ENCODE measurements at places on chromosomes 3 and 15. TPM values are rescaled to one million over a fixed set of nuclear protein-coding genes. Genes with fewer than 3 reads are reported as not detected.

Gene PLXNB1
- total RNA-seq, result 9.6 TPM

GRCh38 chr3:35422101-35422500, 217.2 kb upstream of the ARPP21 start:
- no peak for DNase-seq

- no peak for DNase-seq
Observed at GRCh38 chr15:80569656-80570055, 125.5 kb upstream of the ABHD17C start.

DNA sequence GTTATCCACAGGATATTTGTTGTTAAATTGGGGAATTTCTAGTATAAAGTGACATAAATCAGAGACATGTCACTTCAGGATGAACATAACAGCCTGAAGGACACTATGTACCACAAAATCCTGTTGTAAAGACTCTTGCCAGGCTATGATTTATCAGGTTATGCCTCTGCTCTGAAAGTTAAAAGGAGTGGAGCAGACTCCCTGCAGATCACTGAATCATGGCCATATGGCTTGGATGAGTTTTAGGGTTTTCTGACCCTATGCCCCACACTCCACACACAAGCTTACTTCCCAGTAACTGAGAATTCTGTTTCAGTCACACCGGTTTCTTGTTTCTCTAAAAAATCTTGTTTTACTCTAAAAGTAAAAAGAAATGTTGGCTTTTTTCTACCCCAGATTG, 869.4 kb downstream of the NAALADL2 start:
- DNase-seq, result no peak

DNA sequence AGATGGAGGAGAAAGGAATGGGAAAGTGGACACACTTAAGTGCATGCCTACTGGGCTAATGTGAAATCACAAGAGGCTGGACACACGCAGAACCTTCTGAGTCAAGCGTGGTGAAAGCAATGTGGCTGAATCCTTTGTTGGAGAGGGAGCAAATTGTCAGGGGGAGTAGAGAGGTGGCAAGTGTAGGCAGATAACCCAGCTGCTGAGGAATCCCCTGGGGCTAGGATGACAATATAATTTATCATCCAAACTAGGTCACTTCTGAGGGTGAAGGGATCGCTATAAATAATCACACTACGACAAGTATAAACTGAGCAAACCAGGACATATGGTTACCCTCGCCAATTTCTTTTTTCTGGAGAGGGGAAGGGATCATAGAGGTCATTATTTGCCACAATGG, 28.7 kb downstream of the TAMM41 start:
- DNase-seq, result no peak

Gene GRIP2
- total RNA-seq, result not detected

GRCh38 chr15:75043509-75044257, 20.3 kb downstream of the PPCDC start:
- peak; percentile 76 for DNase-seq

Gene TICRR
- total RNA-seq, result 42.1 TPM

DNA sequence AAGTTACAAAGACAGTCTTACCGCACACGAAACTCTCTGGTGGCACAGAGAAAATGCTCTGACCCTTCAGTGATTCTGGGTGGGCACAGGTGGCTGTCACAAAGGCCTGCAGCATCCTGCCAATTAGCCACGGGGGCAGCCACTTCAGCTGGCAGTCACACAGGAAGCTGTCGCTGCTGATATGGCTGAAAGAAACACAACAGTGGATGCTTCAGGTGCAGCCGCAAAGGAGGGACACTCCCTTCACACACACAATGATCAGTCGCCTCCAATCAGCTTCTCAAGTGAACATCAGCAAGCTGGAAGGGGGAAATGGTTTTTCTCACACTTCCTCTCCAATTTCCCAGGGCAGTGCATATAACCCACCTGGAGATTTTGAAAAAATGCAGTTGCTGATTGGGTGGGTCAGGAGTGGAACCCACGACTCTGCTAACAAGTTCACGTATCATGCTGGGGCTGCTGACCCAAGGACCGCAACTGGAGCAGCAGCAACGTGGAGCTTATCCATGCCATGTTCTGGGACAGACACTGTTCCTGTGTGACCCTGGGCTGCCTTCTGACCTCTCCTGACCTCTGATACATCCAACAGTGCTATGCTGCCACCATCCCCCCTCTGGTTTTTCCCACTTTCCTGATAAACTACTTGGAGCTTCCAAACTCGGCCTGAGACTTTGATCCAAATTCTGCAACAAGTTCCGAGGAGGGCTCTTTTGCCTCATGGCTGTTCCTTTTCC, 106.6 kb downstream of the LRIG1 start:
- no peak for DNase-seq

DNA sequence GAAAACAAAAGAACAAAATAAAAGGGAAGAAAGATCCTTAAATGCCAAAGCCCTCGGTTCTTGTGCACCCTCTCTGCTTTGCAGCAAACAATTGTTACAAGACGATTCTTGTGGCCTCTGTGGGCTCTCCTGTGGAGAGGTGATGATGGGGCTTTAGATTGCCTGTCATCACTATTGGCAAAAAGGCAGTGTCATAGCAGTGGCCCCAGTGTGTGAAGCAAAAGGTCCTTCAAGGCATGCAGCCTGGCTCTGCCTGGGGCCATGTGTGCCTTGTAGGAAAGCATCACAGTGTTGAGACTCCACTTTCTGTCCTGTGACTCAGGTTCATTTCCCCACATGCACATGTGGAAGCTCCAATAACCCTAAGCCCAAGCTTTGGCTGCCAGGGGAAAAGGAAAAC, 43.7 kb downstream of the POC1A start:
- DNase-seq, result peak; percentile 16

DNA sequence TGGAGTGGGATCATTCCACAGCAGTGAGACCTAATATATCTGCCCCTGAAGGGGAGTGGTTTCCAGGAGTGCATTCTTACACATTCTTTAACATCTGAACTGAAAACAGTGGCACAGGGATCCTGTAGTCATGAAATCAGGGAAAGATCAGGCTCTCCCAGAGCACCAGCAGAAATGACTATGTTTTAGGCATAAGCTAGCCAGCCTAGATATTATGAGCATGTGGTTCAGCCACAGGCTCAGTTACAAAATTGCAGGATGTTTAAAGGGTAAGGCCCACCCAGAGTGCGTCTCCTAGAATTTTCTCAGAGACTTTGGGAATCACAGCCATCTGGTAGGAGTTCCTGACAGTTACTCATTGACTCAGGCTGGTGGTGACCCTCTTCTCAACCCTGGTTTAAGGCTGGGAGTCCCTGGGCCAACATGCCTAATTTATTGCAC, 20.9 kb downstream of the FSTL1 start:
- DNase-seq, result no peak

- no peak for DNase-seq
Observed at GRCh38 chr3:127342735-127343134, 54.9 kb upstream of the PRR20G start.

DNA sequence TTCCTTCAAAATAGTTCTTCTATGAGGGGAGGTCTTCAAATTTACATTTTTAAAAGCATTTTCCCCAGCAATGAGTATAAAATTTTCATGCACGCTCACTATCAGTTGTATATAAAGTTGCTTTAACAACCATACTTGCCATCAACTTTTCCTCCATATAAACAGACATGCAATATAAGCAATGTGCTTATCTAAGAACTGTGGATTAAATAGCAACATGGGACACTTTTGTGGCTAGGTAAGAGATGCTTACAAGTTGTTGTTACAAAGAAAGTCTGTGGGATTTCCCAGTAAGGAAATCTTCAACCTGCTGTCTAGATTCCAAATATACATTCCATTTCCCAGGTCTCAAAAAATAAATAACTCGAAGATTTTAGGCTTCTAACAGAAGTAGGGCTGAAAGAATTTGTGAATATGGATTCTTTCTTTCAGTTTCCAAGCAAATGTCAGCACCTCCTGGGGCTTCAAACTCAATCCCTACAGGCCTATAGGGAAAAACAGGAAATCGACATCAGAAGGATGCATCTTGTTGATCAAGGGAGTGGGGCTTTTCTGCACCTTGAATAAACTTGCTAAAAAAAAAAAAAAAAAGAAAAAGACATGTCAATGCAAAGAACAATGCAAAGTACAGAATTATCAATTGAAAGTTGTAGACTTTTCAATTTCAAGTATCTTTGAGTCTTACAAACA, 16.1 kb downstream of the TNIK start:
- DNase-seq, result no peak

DNA sequence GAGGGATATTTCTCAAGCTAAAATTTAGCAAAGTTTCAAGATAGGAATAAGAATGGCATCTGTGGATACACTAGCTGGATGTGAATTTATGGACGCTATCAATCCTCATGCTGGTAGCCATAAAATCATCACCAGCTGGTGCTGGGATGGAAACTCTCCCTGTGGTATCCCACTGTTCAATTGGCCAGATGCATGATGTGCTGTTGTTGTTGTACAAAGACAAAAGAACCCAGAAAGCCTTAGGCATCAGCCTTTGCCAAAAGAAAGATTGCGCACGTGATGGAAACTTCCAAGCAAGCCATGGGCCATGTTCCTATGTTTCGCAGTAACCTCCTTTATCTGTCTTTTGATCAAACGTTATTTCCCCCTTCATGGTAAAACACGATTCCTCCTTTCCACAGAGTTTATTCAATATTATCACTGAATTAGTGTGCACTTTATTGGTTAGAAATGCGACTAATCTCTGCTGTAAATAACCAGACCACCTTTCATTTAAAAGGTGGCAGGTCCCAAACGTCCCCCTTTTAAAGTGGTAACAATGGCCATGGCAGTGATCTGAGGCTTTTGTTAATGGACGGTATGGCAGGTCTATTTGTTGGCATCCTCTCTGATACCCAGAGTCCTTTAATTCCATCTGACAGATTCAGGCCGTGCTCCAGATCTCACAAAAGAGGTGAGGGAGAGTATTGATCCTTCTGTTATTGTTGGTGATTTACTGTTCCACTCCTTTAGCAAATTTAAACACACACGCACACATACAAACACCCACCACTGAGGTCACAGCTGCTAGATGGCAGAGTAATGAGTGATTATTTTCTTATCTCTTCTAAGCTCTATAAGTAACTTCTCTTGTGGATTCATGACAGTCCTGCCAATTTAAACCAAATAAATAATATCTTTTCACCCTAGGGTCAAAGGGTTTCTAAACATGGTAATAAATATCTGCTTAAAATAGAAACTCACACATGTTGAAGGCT, 291.2 kb upstream of the KCNMB2 start:
- no peak for DNase-seq

DNA sequence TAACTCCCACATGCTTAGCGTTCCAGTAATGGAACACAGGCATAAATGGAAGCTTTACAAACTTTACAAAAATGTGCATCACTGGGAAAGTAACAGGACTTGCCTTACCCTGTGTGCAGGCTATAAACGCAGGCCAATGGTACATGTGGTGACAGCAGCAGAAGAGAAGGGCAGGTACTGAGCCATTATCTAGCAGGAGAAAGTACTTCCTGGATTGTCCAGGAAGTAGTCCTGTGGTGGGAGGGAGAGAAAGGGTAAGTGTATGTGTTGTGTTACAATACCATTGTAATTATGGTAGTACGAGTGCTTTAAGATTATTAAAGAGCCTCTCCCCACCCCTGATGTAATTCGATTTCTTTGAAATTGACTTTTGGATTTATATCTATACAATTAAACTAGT, 5.3 kb downstream of the ATP1B3 start:
- no peak for DNase-seq

DNA sequence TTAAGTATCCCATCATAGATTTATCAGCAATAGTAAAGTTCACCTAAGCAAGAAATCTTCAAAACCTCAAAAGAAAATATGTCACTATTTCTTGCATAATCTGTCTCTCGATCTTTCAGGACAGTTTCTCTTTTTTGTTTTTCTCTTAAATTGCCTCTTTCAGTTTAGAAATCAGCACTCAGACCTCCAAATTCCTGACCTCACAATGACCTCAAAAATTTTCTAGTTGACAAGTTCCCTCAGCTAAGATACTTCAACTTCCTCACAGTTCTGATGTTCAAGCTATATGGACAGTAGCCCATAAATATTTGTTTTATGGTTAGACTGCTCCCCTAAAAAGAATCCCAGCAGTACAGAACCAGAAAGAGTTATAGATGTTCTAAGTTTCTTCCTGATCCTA, 24.1 kb downstream of the SLC24A5 start:
- DNase-seq, result no peak

DNA sequence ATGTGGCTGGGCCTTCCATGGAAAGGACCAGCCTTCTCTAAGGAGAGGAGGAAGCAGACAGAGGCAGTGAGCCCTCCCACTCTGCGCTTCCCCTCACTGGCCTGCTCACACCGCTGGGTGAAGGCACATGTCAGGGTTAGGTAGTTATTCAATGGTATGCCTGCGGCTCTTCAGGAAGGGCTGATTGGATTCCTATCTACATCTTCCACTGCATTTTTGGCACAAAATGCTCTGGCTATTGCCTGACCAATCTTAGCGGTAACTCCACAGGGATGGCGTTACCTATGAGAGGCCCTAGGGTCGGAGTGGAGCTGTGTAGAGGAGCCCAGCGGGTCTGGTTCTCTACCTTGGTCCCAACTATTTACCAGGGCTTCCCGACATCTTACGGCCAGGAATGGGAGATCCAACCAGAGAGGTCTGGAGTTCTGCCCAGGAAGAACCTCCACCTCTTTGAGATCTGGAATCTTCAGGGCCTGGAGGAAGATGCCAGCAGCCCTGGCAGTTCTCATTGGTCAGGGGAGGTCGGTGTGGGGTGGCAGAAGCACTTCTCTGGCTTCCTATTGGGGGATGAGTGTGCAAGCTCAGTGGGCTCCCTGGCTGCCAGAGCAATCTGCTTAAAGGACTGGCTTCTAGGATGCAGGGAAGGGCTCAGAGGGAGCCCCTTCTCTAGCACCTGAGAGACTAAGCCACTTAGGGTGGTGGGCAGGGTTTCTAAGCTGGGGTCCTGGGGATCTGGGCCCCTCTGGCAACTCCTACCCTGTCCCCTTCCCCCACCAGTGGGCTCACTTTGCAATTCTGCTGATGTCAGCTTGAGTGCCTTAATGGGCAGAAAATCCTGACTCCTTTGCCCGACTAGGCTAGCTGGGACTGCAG, 24.3 kb downstream of the SNX33 start:
- DNase-seq, result no peak

Gene ECE2
- not detected for total RNA-seq

DNA sequence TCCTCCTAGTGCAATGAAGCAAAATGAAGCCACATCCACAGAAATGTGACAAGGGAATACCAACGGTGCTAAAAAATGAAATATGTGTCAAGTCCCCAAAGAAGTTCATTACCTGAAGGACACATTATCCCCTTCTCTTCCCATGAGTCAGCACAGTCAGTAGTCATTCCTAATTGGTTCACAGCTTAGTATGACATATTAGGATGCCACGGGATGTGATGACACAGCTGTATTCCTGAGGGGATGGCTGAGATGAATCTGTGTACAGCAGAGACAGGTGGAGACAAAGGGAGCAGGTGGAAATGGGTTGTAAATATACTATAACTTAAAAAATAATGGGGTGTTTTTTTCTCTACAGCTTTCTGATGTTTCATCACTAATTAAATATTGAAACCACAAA, 273.4 kb downstream of the ARRDC4 start:
- no peak for DNase-seq

Gene SLC28A1
- total RNA-seq, result not detected

DNA sequence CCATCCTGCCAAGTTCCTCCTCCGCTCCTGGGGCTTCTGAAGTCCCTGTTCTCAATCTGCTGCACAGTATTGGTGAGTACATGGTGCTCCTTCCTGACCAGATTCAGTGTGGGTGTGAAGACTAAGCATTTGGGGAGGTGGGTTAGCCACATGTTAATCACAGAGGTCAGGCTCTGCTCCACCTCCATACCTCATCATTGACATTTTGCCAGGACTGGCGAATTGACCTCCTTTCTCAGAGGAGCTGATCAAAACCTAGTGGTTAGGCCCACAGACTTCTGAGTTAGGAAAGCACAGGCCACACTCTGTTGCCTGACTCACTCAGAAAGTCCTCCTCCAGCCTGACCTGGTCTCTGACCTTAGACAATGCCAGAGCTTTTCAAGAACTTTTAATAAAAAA, 8.4 kb upstream of the RPS17 start:
- no peak for DNase-seq

Gene ALDH1L1
- total RNA-seq, result not detected
